ENCODE measurements at places on chromosomes 7 and 10.

DNA sequence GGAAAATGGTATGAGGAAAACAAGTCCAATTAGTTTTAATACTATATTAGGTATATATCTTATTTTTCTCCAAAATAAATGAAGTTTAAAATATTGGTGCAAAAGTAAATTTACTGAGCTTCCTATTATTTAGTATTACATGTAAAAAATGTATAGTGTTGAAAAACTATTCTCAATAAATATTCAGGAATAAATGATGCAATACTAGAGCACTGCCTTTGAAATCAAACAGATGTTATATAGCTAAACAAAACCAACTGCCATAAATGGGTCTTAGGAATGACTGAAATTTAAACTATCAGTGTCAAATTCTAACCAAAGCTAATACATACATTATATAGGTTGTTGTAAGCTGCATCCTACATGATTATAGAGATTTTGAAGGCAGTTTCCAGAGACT lies 1434.0 kb upstream of the LRRTM3 start:
- DNase-seq: no peak

GRCh38 chr7:38306171-38306570 lies 32.7 kb upstream of the TARP start:
- no peak for DNase-seq

- DNase-seq: no peak
Measured at GRCh38 chr10:27736396-27736795, 9.2 kb downstream of the MKX start.

DNA sequence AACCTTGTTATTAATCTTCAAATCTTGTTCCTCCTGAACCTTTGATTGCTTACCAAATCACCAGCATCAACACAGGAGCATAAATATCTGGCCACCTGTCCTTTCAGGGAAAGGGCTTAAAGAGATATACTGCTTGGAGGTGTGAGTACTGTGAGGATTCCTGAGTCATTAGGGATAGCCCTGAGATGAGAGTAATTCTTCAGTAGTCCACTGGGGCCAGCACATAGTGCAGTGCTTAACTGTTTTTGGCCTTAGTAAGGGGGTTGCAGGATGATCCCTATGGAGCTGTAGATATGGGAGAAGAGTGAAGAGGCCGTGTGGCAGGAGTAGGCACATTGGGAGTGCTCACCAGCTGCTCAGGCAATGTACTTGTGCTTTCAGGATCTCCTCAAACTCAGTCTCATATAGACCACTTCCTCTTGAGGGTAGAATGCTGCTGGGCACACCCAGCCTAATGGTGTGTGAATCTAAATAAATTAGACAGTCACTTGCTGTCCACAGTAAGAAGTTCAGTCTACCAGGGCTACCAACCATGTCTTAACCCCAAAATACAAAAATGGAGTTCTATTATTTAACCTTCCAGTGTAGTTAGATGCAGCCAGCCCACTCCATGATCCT lies 26.5 kb upstream of the GPR141 start:
- no peak for DNase-seq

DNA sequence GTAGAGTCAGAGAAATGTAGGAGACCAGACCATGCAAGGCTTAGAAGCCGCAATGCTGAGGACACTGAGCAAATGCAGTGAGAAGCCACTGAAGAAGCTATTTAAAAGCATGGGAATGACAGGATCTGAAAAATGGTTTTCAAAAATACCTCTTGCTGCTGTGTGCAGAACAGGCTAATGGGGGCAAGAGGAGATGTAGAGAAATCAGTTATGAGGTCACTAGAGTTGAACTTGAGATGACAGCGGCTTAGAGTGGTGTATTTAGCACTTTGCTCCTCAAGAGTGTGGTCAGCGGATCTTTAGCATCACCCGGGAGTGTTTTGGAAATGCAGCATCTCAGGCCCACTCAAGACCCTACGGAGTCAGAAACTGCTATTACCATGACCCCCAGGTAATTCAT lies 48.8 kb downstream of the KIAA1549 start:
- no peak for DNase-seq

DNA sequence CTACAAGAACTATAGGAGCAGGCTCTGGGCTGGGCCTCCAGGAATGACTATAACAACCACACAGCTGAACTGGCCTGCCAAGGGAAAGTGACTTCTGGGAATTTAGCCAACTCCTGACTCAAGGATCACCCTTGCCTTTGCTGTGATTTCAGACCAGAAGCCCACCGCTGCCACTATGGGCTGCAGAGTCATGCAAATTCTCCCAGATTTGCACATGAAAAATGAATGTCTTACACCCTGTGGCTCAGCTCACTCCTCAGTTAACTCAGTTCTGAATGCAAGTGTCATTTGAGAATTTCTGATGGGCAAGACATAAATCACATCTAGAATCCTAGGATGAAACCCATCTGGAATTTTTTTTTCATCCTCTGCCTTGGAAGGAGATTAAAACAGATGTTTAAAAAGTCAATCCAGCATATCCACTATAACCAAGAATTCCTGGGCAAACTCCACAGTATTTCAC lies 186.5 kb upstream of the BET1 start:
- no peak for DNase-seq

- no peak for DNase-seq
Measured at GRCh38 chr10:48806342-48806741, 121.7 kb downstream of the WDFY4 start.

GRCh38 chr7:67346876-67347275 lies 350.2 kb downstream of the TYW1 start:
- no peak for DNase-seq

- DNase-seq: no peak
Measured at GRCh38 chr10:125177641-125178640, 17.6 kb upstream of the CTBP2 start.

GRCh38 chr10:102775935-102776669 lies 32.4 kb downstream of the WBP1L start:
- no peak for DNase-seq

DNA sequence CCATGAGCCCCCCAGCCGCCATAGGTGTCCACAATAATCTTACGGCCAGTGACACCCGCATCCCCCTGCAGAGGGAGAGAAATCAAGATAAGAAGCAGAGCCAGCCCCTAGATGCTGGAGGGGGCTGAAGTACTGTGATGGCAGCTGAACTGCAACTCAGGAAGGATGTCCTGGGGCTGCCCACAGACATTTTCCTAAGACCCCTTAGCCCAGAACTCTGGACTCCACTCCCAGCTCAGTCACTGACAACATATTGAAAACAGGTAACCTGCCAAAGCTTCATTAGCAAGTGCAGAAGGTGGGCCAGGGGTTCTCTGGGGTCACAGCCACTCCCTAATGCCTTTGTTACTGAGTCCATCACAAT lies 14.3 kb downstream of the MAT1A start:
- DNase-seq: no peak

- DNase-seq: no peak
Measured at GRCh38 chr7:4724648-4725013, 42.5 kb downstream of the FOXK1 start.

- no peak for DNase-seq
Measured at GRCh38 chr10:18294633-18295032, 154.4 kb downstream of the CACNB2 start.

DNA sequence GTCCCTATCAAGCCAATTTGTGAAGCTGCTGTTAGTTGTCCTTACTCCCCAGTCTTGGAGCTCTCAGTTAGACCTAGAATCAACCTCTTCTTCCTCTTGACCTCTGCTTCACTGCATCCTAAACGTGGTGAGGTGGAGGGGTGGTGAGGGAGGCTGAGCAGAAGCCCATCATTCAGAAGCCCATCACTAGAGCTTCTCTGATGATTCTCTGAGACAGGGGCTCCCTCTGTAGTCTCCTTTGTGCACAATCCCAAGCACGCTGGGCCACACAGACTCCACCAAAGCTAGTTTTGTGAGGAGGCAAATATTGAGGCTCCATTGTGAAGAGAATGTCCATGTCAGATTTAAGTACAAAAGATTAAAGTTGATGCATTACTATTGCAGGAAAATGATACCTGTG lies 163.8 kb upstream of the PRSS1 start:
- DNase-seq: no peak

DNA sequence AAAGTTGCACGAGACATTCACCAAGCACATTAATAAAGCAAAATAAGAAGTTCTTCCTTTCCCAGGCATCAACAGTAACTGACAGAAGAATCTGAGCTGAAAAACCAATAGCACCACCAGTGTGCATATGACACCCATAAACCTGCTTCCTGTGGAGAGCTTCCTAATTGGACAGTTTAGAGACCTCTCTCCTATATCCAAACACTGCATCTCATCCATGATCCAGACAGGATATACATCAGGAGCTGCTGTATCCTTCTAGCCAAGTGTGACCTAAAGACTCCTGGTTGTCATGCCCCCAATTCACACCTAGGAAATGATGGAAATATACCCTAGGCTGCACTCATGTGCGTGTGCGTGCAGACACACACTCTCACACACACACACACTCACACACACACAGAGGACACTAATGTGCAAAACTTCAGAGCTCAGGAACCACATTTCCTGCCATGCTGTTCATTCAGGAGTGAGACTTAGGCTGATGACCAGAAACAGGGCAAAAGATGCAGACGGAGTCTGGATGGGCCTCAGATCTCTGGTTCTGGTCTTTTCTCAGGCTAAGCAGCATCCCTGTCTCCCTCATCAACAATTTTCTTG lies 58.0 kb downstream of the MAP3K8 start:
- no peak for DNase-seq

GRCh38 chr10:59635502-59636290 lies 74.0 kb downstream of the SLC16A9 start:
- no peak for DNase-seq

DNA sequence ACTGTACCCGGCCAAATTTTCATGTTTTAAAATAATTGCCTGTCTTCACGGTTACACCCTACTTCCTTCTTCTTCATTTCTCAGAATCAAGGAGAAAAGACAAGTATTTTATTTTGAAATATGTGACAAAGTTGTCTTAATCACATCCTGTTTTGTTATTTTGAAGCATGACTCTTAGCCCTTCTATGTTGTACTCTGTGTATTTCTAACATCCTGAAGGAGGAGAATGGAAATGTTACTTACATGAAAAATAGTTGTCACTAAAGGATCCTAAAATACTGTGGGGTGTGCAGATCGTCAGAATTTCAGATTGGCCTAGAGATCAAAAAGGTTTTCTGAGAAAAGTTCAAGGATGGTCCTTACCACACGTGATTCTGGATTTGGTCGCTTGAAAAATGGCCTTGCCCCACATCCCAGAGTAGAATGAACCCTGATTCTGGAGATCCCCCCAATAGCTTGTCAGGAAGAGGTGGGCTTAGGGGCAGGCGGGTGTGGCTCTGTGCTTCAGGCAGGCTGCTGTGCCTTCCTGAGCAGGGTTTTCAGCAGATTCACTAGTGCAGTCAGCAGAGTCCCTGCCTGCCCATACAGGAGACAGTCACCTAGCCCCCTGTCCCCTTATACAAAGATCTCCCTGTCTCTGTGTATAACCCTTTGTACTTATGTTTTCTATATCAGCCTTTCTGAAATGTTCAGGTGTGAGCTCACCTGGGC lies 8.6 kb downstream of the UPP1 start:
- no peak for DNase-seq

- no peak for DNase-seq
Measured at GRCh38 chr7:50281680-50282445, 22.7 kb upstream of the IKZF1 start.

DNA sequence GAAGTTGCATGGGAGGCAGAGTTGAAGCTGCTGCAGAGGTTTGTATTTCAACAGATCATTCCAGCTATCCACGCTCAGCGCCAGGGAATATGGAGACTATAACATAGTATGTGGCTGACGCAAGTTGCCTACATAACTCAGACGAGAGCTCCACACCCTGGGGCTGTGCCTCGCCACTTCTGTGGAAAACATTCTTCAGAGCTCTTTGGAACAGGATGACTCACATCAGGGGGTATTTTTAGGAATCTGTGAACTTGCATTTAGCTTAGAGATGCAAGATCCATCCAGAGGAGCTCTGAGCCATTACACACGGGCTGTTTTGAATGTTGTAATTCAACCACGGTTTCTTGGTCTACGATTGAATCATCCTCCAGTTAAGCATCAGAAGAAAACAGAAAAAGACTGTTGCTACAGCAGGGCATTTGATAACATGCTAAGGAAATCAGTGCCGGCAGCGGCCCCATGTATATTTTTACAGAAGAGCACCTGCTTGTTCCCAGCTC lies 481.5 kb upstream of the AKR1E2 start:
- no peak for DNase-seq

DNA sequence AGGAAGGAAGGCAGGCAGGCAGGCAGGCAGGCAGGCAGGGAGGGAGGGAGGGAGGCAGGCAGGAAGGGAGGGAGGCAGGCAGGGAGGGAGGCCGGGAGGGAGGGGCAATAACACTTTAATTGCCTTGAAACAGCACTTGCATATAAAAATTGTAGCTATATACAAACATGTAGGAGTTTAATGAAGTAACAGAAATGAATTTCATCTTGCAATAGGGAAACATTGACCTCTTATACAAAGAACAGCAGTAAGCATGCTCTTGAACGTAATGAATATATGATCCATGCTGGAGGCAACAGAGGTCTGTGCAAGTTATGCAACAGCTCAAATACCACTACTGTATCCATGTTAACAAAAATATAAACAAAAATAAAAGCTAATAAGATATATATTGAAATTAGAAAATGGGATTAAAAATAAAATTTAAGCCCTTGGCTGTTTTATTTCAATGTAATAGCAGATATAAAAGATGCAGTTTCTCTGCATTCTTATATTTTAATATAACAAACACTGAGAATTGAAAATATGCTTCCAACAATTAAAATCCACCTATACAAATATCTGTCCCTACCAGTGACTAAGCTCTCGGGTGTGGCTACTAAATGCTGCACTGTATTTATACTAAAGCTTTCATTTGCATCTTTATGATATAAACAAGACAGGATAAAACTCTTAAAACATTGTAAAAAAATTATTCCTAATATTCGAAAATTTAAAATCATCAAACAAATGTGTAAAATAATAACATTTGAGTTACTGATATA lies 50.3 kb downstream of the CACNA2D1 start:
- no peak for DNase-seq

DNA sequence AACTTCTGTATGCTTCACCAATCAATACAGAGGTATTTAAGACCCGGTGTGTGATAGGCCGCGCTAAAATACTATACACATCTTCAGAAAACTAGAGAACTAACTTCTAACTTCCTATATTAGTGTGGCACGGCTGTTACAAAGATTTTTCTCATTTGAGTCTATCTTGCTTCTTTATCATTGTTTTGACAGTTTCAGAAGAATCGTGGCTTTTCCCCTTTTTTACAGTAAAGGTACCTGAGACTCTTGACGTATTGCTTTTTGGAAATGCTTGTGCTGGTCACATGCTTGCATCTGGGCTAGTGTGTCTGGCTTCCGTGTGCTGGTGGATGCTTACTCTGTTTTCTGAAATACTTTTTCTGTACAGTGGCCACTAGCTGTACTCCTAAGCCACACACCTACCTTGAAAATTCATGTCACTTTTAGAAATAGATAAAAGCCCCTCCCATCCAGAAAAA lies 12.7 kb downstream of the IKZF1 start:
- no peak for DNase-seq

DNA sequence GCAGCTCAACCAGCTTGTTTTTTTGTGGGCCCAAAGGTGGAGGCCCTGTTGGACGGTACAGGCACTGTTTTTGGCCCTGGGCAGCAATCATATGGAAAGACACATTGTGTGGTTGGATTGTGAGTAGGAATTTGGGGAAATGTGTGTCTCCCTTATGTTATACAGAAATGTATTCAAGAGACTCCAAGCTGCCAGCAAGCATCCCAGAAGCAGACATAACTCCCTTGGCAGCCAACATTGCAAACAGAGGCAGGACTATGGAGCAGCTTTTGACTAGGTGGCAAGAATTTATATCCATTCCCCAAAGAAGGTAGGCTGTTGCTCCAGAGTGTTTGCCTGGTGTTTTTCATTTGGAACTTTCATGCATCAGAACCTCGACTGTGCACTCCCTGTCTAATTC lies 104.9 kb downstream of the BUB3 start:
- no peak for DNase-seq

- no peak for DNase-seq
Measured at GRCh38 chr10:112404617-112405016, 30.7 kb downstream of the ACSL5 start.

Measured in right renal cortex interstitium (tissue), 3 donors.